Glutamatergic neuron (in vitro differentiated cells): ENCODE measurements at places on chromosomes 4 and X.

DNA sequence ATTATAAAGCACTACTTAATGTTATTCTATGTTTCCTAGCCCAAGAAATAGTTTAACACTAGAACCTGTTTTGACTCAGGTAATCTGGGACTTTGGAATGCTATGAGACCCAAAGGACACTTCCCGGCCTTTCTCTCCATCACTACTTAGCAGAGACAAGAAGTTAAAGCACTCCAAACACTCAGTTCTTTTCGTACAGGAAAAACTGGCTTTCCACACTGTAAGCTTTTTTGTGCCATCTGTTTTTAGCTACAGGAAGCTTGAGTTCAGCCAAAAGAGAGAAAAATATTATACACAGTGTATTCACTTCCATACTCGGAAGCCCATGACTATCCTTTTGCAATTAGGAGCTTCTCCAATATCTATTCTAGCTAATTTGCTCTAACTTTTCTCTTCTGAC lies 7.9 kb upstream of the FGF13 start:
- no peak for DNase-seq

- no peak for DNase-seq
Observed at GRCh38 chr4:179028321-179028720, 1586.1 kb upstream of the AGA start.

DNA sequence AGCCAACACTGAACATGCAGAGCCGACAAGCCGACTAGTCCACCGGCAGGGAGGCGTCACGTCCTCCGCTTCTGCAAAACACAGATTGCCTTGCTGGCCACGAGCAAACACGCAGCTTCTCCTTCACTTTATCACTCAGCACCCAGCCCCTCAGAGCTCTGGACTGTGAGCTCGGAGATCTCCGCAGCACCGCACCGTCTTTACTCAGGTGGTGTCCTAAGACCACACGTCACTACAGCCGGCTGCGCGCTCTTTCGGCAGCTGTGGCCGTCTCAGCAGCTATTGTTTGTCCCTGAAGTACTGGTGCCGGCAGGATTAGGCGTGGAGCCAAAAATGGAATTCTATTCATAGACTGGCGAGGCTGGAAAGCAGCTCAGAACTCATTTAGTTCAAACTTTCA lies 72.0 kb downstream of the FAT1 start:
- DNase-seq = no peak

GRCh38 chr4:169573889-169574288 lies 38.5 kb downstream of the NEK1 start:
- DNase-seq = no peak

DNA sequence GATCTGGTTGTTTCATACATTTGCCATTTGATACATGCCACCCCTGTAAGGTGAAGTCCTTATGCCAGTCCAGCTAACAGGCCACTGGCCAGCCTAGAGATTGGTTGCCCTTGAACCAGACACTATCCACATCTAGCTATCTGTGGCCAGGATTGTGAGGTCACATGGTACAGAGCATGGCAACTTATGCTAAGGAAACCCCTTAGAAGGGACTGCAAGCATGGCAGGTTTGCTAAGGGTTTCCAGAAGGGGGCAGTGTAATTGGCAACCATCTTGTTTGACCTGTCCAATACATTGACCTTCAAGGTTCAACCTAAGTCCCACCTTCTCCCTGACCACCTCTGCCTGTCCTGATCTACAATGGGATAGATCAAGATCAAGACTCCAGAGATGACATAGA lies 47.5 kb downstream of the SMC1A start:
- DNase-seq = no peak

DNA sequence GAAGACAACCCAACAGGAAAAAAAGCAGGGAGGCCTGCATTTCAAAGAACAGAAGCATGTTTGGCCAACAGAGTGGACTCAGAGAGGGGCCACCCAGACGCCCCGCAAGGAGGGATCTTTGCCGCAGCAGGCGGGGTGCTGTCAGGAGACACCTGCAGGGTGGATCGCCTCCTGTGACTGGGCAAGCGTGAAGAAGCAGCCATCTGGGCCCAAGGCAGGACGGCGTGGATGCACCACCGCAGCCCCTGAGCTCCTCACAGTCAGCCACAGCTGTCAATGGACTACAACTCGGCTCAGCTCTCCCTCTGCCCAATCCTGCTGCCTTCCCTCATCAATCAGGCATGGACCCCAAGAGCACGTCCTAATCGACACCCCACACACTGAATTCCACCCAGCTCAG lies 32.0 kb upstream of the MAN2B2 start:
- DNase-seq = peak; percentile 58

DNA sequence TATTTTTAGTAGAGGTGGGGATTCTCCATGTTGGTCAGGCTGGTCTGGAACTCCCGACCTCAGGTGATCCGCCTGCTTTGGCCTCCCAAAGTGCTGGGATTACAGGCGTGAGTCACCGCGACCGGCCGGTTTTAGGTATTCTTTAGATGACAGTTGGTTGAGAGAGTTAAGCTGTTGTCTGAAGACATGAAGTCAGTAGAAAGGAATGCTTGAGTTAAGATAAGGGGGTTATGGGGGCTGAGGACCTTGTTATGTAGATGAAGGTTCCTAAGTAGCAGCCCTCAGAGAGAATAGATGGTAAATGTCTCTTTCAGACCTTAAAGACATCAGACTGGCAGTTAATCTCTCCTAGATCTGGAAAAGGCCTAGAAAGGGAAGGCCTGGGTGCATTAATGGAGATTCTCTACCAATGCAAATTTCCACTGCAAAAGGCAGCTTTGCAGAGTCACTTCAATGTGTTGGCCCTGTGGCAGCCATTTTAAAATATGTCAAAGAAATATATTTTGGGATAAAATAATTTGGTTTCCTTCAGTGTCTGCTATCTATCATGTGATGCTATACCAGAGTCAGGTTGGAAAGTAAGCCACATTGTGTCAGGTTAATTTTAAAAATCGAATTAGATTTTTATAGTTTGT lies 6.4 kb upstream of the ZNF674 start:
- no peak for DNase-seq

GRCh38 chr4:93501244-93501643 lies 327.3 kb upstream of the ATOH1 start:
- no peak for DNase-seq

GRCh38 chr4:37268319-37268718 lies 23.8 kb downstream of the NWD2 start:
- DNase-seq = no peak

DNA sequence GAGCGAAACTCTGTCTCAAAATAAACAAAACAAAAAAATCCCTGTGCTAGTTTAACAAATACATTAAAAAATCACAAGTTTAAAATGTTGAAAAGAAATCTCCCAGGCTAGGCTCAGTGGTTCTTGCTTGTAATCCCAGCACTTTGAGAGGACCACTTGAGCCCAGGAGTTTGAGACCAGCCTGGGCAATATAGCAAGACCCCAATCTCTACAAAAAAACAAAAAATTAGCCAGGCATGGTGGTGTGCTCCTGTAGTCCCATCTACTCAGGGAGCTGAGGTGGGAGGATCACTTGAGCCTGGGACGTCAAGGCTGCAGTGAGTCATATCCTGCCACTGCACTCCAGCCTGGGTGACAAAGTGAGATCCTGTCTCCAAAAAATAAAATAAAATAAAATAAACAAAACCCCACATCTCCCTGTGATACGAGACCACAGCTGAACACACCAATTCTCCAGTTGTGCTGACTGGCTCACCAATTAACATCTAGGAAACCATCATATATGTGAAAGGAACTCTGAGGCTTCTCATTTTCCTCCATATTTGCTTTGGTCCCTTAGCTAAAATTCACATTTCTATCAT lies 7.3 kb downstream of the RPS4X start:
- no peak for DNase-seq

GRCh38 chr4:98469771-98470170 lies 188.6 kb downstream of the TSPAN5 start:
- DNase-seq = no peak

DNA sequence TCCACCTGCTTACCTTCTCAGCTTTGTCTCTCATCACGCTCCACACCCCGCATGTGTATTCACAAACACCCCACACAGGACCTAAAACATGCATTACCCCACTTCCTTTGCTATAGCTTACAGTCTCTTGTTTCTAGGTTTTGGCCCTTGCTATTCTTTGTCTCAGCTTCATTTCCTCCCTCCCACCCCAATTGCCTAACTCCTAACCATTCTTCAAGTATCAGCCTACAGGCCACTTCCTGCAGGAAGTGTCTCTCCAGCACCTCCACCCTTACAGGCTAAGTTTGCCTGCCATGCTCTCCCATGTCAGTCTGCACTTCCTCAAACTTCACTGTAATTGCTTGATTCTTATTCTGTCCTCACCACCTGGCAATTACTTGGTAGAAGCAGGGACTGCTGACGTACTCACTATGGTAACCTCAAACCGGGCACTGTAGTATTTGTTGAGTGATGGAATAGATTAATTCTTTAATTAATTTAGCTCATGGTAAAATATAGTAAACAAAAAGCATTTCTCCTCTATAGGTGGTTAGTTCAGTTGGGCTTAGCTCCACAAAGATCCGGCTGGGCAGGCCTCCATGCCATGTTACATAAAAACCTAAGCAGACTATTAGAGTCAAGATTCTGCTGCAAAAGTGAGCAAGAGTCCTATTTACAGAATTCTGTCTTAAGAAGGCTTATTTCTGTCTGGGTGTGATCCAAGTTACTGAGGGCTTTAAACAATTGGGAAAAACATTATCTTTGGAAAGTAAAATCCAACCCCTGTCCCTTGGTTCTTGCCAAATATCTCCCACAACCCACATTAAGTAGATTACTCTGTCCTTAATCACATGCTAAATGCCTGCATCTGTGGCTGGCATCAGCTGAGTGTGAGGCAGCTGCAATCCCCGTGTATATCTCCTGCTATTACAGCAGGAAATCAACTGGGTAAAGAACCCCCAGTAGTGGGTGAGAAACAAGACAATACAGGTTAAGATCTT lies 124.7 kb upstream of the CPEB2 start:
- DNase-seq = no peak

- no peak for DNase-seq
Observed at GRCh38 chr4:116724249-116724648, 361.1 kb downstream of the TRAM1L1 start.

DNA sequence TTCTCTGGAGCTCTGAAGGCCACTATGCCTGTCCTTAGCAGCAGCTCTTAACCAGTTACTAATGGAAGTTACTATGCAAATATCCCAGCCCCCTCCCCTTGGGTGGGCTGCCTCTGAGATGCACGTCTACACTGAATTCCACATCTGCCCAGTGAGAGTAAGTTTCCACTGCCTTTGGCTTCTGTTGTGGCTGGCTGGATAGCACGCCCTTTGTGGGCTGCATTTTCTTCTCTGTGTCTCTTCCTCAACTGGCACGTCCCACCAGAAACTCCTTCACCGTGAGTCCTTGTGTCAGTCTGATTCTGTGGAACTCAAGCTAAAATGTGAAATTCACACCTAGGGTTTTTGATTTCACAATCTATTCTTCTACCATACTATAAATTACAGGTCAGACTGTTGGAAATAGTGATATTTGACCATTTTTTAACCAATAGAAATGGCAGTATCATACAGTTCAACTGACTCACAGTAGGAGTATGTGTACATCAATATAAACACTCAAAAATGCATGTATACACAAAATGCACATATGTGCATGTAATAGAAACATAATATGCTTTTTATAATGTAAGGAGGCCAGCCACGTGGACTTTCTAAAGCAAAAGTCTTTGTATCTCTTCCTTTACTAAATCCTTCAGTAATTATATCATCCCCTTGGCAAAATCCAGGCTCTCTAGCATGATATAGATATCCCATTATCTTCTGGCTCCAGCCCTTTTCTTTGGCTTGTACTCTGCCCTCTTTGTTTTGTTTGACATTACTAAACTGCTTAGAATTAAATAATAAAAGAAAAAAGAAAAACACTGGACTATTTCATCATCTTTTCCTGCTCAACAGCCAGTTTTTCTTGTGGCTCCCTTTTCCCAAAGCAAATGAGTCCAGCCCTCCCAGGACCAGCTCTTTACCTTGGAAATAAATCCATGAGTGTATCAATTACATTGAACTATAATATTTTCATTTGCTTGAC lies 33.2 kb upstream of the LDB2 start:
- no peak for DNase-seq

GRCh38 chr4:138977524-138977923 lies 38.1 kb upstream of the NOCT start:
- DNase-seq = no peak

- DNase-seq = no peak
Observed at GRCh38 chr4:142719854-142720541, 126.1 kb downstream of the INPP4B start.

DNA sequence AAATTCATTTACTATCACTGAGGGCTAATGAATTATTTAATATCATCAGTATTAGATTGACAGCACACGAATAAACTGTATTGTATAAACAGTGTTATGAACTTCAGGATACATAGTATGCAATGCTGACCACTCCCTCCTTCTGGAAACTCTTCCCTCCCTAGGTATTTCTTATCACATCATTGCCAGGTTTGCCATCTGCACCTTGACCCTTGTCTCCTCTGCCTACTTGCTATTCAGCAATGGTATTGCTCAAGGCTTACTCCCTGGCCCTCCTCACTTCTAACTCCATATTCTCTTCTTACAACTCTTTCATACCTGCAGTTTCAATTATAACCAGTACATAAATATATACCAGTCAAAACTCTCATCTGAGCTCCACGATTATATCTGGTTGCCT lies 38.9 kb downstream of the ATP8A1 start:
- no peak for DNase-seq

- DNase-seq = no peak
Observed at GRCh38 chr4:37533286-37534033, 152.7 kb downstream of the RELL1 start.
